Hippocampal formation (tissue), 2 donors: ENCODE measurements at places on chromosomes 2 and 18.

- DNase-seq = no peak
Measured at GRCh38 chr2:55550368-55551102, 31.0 kb downstream of the CFAP36 start.

DNA sequence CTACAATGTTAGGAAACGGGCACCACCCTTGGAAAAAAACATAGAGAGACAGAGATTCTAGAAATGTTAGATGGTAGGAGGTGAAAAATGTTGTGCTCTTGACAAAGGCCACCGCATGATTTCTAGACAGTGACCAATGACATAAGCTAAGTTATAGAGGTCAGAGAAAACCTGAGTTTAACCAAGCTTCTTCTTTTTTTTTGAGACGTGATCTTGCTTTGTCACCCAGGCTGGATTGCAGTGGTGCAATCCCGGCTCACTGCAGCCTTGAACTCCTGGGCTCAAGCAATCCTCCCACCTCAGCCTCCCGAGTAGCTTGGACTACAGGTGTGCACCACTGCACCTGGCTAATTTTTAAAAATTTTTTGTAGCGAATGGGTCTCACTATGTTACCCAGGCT lies 13.0 kb downstream of the FER1L5 start:
- DNase-seq = no peak

GRCh38 chr2:119608553-119608952 lies 64.3 kb downstream of the CFAP221 start:
- DNase-seq = no peak

DNA sequence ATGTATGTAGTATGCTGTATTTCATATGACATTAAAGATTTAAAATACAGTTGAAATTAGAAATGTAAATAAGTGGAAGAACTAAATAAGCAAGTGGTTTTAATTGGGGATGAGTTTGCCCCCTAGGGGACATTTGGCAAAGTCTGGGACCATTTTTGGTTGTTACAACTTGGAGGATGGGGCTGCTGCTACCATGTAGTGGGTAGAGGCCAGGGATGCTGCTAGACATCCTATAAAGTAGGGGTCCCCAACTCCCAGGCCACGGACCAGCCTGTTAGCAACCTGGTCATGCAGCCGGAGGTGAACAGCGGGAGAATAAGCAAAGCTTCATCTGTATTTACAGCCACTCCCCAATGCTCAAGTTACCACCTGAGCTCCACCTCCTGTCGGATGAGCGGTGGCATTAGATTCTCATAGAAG lies 27.9 kb upstream of the ASNSD1 start:
- no peak for DNase-seq

DNA sequence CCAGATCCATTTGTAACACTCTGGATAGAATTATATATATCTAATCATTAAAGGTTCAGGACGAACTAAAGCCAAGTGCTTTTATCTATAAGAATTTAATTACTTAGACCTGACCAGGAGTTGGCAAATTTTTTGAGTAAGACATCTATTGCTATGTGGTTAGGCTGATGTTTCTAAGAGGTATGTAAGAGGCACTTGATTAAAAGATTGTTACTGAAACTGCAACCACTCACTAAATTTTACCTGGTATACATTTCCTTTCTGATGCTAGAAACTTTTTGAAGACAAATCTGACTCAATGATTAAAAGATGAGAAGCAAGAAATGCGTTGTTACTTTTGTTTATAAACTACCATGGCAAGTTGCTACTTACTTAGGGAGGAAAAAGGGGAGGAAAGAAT lies 76.7 kb upstream of the CHAC2 start:
- no peak for DNase-seq

GRCh38 chr2:65500310-65501040 lies 68.1 kb upstream of the SPRED2 start:
- no peak for DNase-seq

DNA sequence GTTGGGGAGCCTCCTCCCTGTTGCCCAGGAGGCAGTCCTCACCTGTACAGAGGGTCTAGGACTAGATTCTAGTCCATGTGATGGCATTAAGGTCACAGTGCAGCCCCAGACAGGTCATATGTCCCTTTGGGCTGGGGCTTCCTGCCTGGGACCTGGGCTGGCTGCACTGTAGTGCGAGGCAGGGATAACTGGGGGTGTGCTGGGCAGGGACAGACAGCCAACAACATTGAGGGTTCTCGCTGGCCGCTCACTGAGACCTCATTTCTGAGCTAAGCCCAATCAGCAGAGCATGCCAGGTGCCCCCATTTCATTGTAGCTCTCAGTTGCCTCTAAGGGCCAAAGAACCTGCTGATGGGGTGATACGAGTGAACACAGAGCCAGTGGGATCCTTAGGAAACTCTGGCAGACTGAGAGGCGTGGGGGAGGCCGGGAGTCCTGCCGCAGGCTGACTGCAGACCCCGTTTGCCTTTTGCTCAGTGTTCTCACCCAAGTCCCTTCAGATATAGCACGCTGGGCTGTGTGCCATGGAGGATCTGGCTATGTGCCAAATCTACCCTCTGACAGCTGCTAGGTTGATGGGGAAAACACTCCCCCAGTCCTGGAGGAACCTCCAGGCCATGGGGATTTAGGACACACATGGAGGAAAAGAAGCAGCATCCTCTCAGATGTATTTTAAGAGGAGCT lies 51.9 kb downstream of the DYSF start:
- DNase-seq = no peak

DNA sequence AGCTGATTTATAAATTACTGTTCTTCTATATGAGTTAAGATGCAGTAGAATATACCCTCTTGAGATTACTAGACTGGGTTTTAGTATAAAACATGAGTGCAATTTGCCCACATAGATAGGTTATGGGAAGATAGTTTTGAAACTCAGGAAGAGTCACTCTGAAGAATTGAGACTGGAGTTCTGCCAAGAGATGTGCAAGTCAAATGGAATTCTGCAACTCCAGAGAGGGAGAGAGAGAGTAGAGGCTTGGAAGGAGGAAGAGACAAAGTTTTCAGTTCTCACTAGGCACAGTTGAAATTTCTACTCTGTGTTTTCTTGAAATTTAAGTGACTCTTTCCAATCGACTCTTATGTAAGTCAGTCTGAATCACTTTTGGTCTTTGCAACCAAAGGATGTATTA lies 878.8 kb downstream of the TSN start:
- DNase-seq = no peak

GRCh38 chr2:218187296-218188015 lies 20.7 kb upstream of the CXCR1 start:
- no peak for DNase-seq
